ENCODE measurements at places on chromosomes 4 and X.

- no peak for DNase-seq
Observed at GRCh38 chrX:150197388-150197787, 165.7 kb upstream of the MAMLD1 start.

DNA sequence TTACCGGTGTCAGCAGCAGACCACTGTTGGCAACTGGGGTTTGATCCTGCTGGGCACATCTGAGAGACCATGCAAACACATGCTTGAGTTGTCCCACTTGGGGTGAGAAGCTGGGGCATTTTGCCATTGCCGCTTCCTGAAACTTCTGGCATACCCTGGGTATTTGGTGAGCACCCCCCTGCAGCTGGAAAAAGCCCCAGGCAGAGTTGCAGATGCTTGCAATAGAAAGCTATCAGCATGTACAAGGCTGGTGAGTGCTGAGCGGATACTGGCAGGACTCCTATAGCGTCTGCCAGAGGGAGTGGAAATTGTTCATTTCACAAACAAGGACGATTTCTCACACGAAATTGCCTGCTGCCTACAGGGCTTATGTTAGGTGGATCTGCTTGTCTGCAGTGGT, 32.3 kb downstream of the SUPT20HL1 start:
- no peak for DNase-seq

GRCh38 chr4:116073051-116073450, 959.6 kb upstream of the NDST4 start:
- no peak for DNase-seq

- no peak for DNase-seq
Observed at GRCh38 chr4:83644677-83645659, 109.1 kb downstream of the GPAT3 start.

- no peak for DNase-seq
Observed at GRCh38 chrX:102042372-102043325, 82.8 kb upstream of the TCEAL2 start.

DNA sequence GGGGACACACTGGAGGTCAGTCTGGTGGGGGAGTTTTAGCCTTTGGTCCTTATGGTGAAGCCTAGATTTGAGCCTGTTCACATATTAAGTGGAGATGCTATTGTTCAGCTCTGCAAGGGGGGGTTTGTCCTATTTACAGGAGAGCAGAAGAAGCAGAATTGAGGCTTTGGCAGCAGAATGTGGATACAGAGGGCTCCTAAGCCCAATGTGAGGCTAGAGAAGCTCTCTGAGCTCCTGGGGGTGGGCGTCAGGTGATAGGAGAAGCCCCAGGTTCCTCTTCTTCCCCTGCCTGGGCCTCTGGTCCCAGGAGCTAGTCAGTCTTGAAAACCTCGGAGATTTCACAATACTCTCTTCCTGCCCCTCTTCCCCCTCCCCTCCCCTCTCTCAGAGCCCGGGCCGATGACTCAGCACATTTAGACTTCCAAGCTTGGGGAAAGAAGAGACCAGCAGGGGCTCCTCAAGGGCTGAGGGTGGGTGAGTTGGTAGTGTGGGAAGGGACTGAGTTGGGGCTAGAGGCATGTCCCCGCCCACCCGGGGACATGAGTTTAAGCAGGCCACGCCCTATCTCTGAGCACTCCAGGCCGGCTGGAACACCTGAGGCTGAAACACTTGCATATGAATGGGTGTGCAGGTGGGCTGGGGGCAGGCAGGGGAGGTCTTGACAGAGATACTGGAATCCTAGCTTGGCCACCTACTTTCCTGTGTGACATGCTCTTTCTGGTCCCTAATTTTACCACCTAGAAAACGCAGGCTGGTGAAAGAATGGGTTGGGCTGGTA, 3.4 kb downstream of the TFE3 start:
- DNase-seq, result peak; percentile 80

- DNase-seq, result no peak
Observed at GRCh38 chr4:968221-968620, 5.1 kb downstream of the DGKQ start.

DNA sequence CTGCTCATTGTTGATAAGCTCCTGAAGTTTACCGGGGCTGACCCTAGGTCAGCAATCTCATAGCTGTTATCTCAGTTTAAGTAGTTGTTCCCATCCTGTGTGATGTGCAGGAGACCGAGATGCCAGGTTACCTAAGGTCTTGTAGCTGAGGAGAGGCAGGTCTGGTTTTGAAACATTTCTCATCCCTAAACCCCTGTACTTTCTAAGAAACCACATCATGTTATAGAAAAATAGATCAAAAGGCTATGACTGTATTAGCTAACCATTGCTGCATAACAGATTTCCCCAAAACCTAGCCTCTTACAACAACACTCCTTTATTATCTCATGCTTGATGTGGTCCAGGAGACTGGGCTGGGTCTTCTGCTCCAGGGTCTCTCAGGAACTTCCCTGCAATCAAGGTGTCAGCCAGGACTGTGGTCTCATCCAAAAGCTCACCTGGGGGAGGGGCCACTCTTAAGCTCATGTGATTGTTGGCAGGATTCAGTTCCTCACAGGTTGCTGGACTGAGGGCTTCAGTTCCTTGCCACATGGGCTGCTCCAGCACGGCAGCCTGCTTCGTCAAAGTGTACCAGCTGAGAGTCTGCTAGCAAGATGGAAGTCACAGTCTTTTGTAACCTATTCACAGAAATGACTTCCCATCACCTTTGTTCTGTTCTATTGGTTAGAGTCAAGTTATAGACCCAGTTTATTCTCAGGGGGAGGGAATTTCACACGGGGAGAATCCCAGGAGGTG, 60.9 kb upstream of the CLCN4 start:
- DNase-seq, result no peak

- no peak for DNase-seq
Observed at GRCh38 chrX:15437724-15438123, 53.5 kb upstream of the VEGFD start.

GRCh38 chr4:138609943-138610350, 367.8 kb upstream of the SLC7A11 start:
- no peak for DNase-seq

DNA sequence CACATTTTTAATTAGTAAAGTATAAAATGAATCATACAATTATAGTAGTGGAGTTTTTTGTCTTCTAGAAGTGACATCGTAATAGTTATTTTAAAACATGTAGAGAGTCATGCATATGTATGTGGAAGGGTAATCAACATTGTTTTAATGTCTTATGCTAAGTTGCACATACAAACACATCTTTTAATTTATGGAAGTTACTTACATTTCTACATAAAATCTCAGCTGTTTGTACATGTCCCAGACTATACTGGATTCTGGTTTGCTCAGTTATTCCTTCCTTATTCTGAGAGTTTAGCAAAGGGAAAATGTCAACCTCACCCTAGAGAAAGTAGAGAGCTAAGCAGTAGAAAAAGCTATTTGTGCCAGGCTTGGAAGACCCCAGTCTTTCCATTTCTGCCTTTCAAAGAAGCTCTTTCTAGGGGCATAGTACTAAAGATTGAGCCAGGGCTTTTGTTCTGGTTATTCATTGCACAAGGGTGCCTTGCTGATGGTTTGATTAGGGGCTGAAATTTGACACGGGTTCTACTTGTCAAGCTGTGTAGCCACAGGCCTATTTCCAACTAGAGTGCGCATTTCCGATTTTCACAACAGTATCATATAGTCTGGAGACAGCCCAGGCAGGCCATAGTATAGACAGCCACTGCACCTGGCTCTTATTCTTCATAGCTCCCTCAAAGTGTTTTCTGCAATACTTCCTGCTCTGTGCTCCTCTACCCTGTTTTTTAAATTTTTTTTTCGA, 106.3 kb downstream of the RPA4 start:
- DNase-seq, result no peak

GRCh38 chr4:4971796-4972195, 47.5 kb downstream of the CYTL1 start:
- no peak for DNase-seq

DNA sequence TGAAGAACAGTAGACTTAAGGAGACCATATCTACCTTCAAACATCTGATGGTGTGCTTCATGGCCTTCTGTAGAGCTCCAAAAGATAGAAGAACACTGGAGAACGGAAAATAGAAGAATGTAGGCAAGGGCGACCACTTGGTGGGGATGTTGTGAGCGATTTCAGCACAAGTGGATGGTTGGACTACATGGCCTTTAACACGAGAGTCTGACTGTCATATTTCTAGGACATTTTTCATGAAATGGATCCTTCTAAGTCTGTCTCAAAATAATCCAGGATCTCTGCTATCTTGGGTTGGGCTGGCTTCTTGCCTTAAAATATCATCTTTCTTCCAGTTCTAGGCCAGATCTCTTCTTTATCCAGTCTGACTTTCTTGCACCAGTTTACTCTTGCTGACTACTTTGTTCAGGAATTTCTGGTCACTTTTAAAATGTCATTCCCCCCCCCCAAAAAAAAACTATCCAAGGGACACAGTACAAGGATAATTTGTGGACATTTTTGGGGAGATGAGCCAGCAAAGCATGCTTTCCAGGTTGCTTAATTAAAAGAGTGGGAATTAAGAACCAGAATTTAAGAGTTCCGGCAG, 1.2 kb upstream of the MID1IP1 start:
- DNase-seq, result no peak

- DNase-seq, result no peak
Observed at GRCh38 chr4:84497504-84498202, 1.4 kb downstream of the NKX6-1 start.

- no peak for DNase-seq
Observed at GRCh38 chr4:145308598-145308997, 128.2 kb upstream of the OTUD4 start.

GRCh38 chr4:15976456-15977447, 13.8 kb upstream of the FGFBP2 start:
- DNase-seq, result no peak

- DNase-seq, result no peak
Observed at GRCh38 chrX:4240541-4241194, 527.2 kb upstream of the PRKX start.

DNA sequence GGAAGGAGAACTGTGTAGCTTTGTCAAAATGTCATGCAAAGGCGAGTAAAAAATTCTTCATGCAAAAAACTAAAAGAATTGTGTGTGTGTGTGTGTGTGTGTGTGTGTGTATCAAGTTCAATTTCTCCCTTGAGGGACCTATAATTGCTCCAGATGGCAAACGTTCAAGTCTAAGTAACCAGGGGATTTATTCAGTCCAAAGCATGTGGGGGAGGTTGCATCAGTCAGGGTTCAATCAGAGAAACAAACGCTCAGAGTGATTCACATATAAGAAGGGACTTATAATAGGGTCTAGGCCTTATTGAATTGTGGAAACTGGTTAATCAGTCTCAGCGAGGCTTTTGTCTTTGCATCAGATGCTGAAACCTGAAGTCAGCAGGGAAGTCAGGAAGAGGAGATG, 5.0 kb downstream of the DCAF8L1 start:
- DNase-seq, result no peak

DNA sequence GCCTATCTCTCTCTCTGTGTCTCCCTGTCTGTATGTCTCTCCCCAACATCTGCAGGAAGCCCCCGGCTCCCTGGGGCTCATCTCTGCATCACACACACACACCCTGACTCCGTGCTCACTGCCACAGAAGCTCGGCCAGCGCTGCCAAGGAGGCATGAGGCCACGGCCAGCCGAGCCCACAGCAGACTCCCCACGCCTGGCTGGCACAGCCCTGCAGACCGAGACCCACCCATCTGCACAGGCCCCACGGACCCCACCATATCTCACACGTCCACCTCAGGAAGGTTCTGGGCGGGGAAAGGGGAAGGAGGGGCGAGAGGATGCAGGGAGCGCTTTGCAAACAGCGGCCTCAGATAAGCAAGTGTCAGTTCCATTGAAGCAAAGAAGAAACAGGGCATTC, 28.5 kb upstream of the SLC25A6 start:
- DNase-seq, result no peak
